ENCODE measurements at places on chromosomes 4 and X.

- no peak for DNase-seq
These were observed 195.1 kb upstream of the VCX start for GRCh38 chrX:7647831-7648230.

- no peak for DNase-seq
These were observed 1.2 kb upstream of the NEUROG2 start for GRCh38 chr4:112517067-112517634.

- no peak for DNase-seq
These were observed 151.3 kb downstream of the DCLK2 start for GRCh38 chr4:150229520-150229919.

- no peak for DNase-seq
These were observed 1804.3 kb upstream of the PCDH10 start for GRCh38 chr4:131344761-131345160.

- no peak for DNase-seq
These were observed 240.0 kb upstream of the PSAPL1 start for GRCh38 chr4:7674706-7675105.

- DNase-seq, result no peak
These were observed 17.7 kb downstream of the ACSL1 start for GRCh38 chr4:184807797-184808712.

- no peak for DNase-seq
These were observed 54.0 kb upstream of the AMELX start for GRCh38 chrX:11239230-11239629.

- DNase-seq, result no peak
These were observed 429.2 kb downstream of the GPAT3 start for GRCh38 chr4:83964996-83965541.

- no peak for DNase-seq
These were observed 18.3 kb upstream of the STX18 start for GRCh38 chr4:4560136-4560535.

- DNase-seq, result no peak
These were observed 594.7 kb downstream of the SMARCA1 start for GRCh38 chrX:128928636-128929035.

GRCh38 chrX:5916945-5917344, 311.7 kb downstream of the NLGN4X start:
- no peak for DNase-seq

DNA sequence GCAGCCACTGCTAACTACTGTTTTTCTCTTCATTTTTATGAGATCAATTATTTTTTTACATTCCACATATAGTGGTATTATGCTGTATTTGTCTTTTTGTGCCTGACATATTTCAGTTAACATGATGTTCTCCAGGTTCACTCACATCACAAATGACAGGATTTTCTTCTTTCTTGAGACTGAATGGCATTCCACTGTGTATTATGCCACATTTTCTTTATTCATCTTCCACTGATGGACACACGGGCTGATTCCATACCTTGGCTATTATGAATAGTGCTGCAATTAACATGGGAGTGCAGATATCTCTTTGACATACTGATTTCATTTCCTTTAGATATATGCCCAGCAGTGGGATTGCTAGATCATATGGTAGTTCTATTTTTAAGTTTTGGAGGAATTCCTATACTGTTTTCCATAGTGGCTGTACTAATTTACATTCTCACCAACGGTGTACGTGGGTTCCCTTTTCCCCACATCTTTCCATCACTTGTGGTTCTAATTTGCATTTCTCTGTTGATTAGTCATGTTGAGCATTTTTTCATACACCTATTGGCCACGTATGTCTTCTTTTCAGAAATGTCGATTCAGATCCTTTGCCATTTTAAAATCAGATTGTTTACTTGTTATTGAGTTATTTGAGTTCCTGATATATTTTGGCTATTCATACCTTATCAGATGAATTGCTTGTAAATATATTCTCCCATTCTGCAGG, 14.9 kb upstream of the ZCCHC4 start:
- DNase-seq, result no peak

DNA sequence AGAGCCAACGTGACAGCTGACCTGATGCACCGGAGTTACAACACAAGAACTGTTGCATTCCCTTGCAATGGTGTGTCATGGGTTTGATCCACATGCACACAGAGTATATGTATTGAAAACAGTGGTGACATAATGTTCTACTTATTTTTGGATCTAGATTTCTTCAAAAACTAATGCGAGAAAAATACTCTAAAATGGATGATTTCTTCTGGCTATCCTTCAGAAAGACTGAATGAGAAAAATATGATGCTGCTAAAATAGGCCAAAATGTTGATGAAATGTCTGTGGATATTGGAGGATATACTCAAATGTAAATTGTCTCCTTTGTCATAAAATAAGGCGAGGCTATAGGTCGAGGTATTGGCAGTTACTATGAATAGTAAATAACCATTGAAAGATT, 30.4 kb downstream of the LIMCH1 start:
- DNase-seq, result no peak

- DNase-seq, result no peak
These were observed 8.7 kb upstream of the ABLIM2 start for GRCh38 chr4:8167291-8167690.

DNA sequence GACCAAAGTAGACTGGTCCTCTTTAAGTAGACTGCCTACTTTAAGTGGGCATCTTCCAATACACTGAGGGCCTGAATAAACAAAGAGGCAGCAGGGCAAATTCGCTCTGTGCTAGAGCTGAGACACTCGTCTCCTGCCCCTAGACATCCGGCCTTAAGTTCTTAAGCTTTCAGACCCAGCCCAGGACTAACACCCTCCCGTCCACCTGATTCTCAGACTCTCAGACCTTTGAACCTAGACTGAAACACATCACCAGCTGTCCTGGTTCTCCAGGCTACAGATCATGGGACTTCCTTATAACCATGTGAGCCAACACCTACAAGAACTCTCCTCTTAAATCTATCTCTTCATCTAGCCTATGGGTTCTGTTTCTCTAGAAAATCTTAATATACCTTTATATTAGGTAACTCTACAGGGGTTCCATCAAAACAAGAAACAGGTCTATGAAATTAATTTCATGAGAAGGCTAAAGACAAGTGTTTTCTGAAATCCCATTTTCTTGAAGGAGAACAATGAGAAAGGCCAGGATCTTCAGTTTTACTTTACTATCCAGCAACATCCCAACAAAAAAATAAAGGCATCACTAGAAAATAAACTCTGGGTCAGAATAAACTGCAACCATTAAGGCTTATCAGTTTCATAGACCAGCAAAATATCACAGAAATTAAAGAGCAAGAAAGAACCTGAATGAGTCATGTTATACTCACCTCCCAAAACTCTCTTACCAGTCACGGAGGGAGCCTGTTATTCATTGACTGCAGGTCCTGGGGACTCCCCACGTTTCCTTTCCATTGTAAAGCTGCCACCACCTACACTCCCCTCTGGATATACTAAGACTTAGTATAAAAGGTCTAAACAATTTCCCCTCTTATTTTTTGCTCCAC, 14.8 kb downstream of the ADGRA3 start:
- no peak for DNase-seq

DNA sequence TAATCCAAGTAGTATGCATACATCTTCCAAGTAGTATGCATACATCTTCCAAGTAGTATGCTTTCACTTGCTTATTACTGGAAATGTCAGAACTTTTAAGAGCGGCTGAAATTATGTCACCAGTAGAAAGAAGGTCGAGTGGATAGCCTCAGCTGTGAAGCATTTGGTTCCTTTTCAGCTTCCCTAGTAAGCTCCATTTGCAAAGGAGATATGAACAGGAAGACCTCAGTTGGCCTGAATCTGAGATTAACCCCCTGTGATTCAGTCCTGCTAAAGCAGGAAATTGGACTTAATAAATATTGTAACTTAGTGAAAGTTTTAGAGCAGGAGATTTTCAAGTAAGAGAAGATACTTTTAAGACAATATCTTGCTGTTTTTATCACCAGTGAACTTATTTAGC, 48.1 kb downstream of the PCDH7 start:
- no peak for DNase-seq

DNA sequence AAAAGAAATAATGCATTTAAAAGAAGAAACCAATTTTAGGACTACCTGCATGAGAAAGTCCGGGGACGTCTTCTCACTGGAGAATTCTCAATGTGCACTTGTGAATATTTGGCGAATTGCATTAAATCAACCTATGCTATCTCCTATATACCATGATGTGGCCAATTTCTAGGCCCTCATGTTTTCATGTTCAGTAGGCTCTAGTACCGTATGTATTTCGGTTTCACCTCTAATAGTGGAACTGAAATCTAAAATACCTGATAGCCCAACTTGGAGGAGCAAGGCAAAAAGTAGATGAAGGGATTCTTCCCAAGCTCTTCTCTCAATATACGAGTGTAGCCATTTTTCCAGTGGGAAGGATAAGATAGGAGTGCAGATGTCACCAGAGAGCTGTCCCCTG, 11.4 kb upstream of the FGF2 start:
- DNase-seq, result no peak

- no peak for DNase-seq
These were observed 394.7 kb upstream of the CPEB2 start for GRCh38 chr4:14607578-14607977.

DNA sequence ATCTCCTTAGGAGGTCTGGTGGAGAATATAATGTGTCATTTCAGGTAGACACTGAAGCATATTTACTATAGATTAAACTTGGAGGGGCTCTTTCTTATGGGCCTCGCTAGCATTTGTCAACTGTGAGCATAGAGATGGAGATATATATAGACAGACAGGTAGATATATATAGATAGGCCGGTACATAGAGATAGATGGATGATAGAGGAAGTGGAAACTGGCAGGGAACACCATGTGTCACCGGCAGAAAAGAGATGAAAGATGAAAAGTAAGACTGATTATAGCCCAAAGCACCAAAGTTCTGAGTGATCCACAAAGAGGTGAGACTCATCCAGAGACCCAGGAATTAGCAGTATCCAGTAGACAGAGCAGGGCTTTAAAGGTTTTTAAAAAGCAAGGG, 268.1 kb downstream of the FBXW7 start:
- no peak for DNase-seq

- no peak for DNase-seq
These were observed 75.7 kb downstream of the FAM47C start for GRCh38 chrX:37083880-37084279.

GRCh38 chr4:83269256-83269655, 15.3 kb downstream of the COQ2 start:
- DNase-seq, result no peak

DNA sequence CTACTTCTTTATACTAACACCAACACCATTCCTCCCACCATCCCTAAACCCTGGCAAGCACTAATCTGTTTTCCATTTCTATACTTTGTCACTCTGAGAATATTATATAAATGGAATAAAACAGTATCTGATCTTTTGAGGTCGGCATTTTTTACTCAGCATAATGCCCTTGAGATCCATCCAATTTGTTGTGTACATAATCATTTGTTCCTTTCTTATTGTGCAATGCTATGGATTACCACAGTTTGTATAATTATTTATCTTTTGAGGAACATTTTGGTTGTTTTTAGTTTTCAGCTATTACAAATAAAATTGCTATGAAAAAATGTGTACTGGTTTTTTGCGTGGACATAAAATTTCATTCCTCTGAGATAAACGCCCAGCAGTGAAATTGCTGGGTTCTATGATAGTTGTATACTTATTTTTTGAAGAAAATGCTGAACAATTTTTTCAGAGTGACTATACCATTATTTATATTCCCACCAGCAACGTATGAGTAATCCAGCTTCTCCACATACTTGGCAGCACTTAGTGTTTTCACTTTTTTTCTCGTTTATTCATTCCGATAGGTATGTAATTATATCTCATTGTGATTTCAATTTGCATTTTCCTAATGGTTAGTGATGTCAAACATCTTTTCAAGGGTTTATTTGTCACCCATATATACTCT, 154.3 kb upstream of the DCAF8L1 start:
- no peak for DNase-seq

DNA sequence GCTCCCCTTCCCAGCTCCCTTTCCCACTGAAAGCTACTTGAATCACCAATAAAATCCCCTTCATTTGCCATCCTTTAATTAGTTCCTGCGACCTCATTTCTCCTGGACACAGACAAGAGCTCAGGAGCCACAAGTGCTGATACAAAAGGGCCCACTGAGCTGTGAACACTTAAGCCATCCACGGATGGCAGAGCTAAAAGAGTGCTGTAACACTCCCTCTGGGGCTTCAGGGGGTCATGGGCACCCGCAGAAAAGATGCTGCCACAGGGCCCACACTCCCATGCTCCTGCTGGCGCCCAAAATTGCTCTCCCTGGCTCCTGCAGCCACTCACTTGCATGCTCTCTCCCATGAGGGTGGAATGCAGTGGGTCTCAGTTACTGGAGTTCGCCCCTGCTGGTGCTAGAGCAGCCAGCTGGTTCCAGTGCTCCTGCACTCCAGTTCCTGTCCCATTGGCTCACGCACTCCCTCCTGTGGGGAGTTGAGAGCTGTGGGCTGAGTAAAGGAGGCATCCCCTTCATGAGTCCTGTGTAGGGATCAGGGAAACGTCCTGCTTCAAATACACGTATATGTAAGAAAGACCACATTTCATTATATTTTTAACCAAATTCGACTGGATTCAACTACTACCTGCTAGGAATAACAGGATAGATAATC, 1291.0 kb downstream of the ARAP2 start:
- no peak for DNase-seq

DNA sequence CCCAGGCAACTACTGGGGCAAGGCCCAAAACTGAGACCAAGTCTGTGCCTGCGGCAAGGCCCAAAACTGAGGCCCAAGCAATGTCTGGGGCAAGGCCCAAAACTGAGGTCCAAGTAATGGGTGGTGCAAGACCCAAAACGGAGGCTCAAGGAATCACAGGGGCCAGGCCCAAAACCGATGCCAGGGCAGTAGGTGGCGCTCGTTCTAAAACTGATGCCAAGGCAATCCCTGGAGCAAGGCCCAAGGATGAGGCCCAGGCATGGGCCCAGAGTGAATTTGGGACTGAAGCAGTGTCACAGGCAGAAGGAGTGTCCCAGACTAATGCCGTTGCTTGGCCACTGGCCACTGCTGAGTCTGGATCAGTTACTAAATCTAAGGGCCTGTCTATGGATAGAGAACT, 2.7 kb downstream of the GPRASP2 start:
- DNase-seq, result no peak

- no peak for DNase-seq
These were observed 420.3 kb downstream of the FAT4 start for GRCh38 chr4:125735102-125735501.

DNA sequence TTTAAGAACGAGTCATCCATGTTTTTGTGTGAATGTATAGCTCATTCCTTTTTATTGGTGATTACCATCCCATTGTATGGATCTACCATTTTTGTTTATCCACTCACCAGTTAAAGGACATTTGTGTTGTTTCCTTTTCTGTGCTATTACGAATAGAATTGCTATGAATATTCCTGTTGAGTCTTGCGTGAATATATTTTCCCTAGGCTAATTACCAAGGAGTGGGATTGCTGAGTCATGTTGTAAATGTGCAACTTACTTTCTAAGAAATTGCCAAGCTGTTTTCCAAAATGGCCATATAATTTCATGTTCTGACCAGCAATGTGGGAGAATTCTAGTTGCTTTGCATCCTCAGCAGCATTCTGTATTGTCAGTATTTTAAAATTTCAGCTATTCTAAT, 51.3 kb downstream of the YIPF6 start:
- DNase-seq, result no peak

- no peak for DNase-seq
These were observed 1257.8 kb downstream of the RPA4 start for GRCh38 chrX:98141466-98141865.

GRCh38 chr4:16161851-16162408, 64.3 kb downstream of the TAPT1 start:
- no peak for DNase-seq
